ENCODE measurements at places on chromosomes 1 and 21.

- no peak for DNase-seq
Observed at GRCh38 chr1:246159279-246160227, 347.5 kb downstream of the SMYD3 start.

- DNase-seq, result no peak
Observed at GRCh38 chr1:99992760-99993467, 23.1 kb downstream of the SLC35A3 start.

DNA sequence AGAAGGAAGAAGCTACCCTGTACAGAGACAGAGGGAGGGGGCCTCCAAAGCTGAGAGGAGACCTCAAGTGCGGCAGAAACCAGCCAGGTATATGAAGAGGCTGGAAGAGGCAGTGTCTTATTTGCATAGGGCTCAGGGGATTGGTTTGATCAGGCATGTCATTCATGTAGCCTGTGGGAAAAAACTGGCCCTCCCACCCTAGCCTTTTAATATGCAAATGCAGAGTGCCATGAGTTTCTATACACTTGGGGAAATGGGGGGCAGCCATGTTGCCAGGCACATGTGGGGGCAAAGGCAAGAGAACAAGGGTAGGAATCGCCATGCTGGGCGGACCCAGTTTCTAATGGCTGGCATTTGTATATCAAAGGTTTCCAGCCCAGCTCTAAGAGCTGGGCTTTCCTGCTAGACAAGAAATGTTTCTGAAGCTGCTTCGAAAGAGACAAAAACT lies 172.7 kb downstream of the RASAL2 start:
- DNase-seq, result no peak

DNA sequence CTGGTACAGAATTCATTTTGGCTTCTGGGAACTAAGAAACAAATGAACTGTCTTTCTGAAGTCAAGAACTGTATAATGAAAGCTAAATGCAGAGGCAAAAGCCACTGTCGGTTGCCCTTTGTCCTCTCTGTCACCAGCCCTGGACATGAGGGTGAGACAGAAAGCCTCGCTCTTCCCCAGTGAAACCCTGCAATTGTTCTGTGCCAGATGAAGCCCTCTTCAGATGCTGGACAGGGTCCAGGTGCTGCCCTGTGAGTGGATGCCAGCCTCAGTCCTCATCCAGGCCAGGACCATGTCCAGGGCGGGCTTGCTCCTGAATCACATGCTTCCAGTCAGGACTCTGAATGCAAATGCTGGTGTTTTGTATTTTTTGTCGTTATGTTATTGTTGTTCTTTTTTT lies 138.7 kb downstream of the RUNX1 start:
- DNase-seq, result no peak

- no peak for DNase-seq
Observed at GRCh38 chr1:7557301-7557891, 213.7 kb upstream of the VAMP3 start.

- no peak for DNase-seq
Observed at GRCh38 chr1:94246692-94247137, 9.3 kb upstream of the ARHGAP29 start.

GRCh38 chr21:43832648-43833047 lies 32.4 kb upstream of the AGPAT3 start:
- no peak for DNase-seq

- no peak for DNase-seq
Observed at GRCh38 chr1:55196433-55197035, 18.6 kb downstream of the USP24 start.

All from frontal cortex (tissue), 4 donors.